ENCODE measurements at places on chromosomes 7 and 10.
A peak's percentile ranks its signal among the peaks of the same experiment; 100 is the strongest.

DNA sequence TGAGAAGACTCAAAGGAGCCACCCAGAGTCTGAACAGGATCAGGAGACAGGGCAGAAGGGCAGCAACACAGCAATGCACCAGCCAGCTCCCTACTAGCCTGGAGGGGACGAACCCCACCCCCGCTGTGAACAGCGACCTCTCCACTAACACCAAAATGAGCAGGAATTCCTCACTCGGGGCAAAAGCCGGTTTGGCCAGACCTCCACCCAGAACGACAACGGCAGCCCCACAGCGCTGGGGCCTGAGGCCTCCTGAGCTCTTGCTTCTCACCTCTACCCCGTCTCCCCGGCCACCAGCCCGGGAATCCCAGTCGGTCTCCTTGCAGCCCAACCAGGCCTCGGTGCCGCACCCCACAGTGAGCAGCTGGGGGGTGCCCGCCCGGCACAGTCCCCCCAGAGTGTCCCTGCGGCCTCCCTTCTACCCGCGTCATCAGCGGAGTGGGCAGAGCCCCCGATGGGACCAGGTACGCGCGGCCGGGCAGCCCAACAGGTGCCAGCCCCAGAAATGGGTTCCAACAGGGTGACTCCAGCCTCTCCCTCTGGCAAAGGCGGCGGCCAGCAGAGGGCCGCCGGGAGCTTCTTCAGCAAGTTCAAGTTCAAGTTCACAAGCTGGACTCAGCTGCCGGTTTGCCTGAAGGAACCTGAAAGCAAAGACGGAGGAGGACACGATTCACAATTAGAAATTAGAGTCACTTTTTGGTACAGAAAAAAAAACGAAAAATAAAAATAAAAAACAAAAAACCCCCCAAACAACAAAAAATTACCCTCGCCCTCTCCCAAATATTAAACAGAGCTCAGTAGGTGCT, 129.0 kb downstream of the MARCHF5 start:
- DNase-seq, result no peak

DNA sequence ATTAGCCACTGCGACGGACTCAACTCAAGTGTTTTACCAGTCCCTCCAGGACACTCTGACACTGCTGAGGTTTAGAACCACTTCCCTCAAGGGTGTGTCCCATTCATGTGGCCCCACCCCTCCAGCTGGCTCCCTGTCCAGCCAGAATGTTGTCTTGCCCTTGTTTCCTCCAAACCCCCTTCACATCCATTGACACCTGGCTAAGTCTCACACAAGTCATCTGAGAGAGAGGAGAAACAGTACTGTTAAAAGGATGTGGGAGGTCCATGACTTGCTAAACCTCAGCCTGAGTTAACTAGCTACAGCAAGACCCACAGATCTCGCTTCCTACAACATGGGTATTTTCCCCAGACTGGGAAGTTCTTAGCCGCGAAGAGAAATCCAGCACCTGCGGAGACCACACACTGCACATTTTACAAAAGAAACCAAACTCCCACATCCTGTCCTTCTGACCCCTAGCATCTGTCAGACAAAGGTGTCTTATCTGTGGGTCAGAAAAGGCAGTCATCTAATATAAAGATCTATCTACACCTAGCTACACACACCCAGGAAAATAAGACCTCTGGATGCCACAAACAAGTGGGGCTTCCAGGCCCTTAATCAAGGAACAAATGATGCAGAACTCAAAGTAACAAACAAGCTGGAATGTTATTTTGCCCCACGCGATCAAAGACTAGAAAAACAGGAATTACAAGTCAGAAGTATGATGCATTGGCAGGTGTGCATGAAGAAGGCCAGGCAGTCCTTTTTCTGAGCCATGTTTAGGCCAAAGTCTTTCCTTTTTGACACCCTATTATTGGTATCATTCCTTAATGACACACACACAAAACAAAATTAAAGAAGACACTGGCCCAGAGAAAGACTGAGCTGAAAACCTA, 13.9 kb downstream of the OSBPL3 start:
- peak; percentile 24 for DNase-seq

- DNase-seq, result peak; percentile 75
These were observed 182.1 kb downstream of the ARID5B start for GRCh38 chr10:62083412-62084267.

DNA sequence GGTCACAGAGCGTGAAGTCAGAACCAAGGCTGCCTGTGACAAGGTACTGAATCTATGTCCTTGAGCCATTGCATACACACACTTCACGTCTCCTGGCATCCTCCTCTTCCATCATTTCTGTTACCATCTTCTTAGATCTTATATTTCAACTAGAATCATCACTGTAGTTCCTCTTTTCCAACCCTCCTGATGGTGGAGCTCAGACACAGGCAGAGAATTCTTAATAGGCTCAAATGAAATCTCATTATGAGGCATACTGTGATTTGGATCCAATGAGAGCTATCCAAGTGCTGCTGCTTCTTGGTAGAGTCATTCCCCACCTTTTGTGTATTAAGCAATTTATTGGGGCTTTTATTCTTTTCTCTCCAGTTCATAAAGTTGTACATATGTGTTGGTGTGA, 113.2 kb downstream of the CALCR start:
- DNase-seq, result no peak

GRCh38 chr10:60992636-60993035, 48.7 kb upstream of the RHOBTB1 start:
- no peak for DNase-seq

- peak; percentile 72 for DNase-seq
These were observed 126.5 kb downstream of the SH2D4B start for GRCh38 chr10:80664071-80664680.
